ENCODE measurements at places on chromosomes 5 and 9.

DNA sequence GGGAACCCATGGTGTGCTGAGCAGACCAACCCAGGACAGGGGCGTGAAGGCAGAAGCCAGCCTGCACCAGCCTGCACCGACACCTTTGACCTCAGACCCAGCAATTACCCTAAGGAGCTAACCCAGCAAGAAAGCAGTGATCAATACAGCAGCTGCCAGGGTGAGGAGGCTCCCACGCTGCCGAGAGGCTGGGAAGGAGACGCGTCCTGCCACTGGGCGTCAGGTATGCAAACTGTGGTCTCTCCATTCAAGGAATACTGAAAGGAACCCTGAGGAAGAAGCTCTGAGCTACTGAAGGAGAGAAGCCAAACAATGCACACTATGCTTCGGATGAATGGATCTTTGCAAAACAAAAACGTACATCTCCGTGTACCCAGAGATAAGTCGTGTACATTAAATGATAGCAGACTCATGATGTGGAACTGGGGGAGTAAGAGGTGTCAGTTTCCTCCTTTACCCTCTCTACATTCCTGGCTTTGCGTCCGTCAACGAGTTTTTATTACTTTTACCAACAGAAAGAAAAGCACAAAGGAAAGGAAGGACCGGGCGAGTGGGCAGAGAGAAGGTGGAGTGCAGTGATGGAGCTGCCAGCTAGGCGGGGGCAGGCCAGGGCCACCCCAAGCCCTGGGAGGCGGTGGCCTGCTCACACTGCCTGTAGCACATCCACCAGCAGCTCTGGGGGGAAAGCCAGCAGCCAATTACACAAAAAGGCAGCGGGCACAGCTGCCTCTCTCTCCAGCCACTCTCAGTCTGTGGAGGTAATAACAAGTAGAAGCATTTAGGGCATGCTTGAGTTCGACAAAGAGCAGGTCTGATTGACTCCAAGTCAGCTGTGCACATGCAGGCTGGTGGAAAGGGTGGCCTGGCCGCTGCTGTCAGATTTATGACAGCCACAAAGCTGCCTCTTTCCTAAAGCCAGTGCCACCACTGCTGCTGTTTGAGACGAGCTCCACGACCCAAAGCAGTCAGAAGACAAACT lies 29.3 kb downstream of the RASGEF1C start:
- H3K4me3 ChIP-seq: no peak overlapping the region
- H3K4me1 ChIP-seq: no peaks in the 10 kb centered on the region
- no peak overlapping the region for H3K27ac ChIP-seq
- no peaks in the 10 kb centered on the region for H3K27me3 ChIP-seq

DNA sequence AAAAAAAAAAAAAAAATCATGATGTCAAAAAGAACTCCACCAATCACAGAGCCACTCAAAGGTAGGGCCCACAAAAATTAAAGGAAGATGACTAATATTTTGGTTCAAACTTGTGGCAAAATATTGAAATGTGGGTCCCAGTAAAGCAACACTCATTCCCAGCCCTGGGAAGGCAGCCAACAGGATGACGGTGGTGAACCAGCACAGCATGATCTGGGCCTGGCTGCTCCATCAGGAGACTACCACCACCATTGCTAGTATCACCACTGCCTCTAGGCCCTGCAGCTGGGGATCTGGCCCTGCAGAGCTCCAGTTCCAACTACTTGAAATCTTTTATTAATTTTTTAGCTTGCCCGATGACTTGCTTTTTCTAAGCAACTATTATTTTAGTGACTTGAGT lies 206.8 kb upstream of the ITGA1 start:
- H3K36me3 ChIP-seq: no peaks in the 10 kb centered on the region
- no peak overlapping the region for H3K27ac ChIP-seq
- no peaks in the 10 kb centered on the region for H3K4me1 ChIP-seq
- H3K27me3 ChIP-seq: peaks cover 2% of the 10 kb centered on the region

DNA sequence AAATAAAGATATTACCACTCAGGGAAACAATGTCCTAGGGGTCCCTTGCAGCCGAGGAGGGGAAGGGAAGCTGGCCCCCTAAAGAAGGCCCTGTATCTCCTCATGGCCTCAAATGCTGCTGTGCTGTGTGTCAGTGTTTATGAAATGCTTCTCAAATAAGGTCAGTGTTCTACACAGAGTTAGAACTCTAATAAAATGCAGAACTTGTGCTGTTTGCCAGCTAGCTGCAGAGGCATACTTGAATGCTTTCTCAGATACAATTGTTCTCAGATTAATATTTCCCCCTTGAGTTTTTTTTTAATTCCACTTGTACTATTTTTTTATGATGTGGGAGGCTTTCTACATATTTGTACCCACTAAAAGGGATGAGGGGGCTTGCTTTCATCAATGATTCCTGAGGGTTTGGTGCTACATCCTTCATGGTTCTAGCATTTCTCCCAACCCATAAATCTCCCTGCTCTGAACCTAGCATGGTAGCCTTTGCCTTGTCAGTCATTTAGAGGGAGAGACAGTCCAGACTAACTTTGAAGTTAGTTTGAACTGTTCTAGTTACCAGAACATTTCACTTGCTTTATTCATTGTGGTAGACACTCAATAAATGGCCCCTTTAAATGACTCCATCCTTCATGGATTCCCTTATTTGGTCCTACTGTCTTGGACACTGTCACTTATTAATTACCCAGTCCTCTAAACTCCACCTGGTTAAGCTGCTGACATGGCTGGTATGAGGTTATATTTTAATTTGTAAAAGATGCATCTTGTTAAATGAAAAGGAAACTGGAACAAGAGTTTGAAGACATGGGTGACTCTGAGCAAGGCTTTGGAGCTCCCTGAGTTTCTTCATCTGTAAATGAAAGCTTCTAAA lies 12.6 kb downstream of the SLIT3 start:
- H3K27me3 ChIP-seq: no peaks in the 10 kb centered on the region
- no peaks in the 10 kb centered on the region for H3K4me1 ChIP-seq
- H3K27ac ChIP-seq: no peak overlapping the region

DNA sequence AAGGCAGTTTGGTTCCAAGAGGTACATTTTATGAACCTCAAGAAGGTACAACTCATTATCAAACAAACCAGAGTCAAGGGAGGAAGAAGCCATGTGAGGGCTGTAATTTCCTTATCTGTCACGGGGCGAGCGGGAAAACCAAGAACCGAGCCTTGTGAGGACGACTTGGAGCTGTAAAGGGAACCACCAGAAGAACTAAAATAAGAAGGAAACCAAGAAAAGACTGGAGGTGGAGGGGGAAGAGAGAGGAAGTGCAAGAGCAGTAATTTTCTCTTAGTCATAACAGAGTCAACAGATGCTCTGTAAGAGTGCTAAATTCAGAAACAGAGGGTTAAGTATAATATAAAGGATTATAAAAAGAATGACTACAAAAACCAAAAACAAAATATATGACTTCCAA lies 127.1 kb downstream of the DIRAS2 start:
- no peak overlapping the region for H3K27ac ChIP-seq
- H3K36me3 ChIP-seq: no peaks in the 10 kb centered on the region
- no peaks in the 10 kb centered on the region for H3K4me1 ChIP-seq
- no peak for DNase-seq
- peaks cover 16% of the 10 kb centered on the region for H3K27me3 ChIP-seq

DNA sequence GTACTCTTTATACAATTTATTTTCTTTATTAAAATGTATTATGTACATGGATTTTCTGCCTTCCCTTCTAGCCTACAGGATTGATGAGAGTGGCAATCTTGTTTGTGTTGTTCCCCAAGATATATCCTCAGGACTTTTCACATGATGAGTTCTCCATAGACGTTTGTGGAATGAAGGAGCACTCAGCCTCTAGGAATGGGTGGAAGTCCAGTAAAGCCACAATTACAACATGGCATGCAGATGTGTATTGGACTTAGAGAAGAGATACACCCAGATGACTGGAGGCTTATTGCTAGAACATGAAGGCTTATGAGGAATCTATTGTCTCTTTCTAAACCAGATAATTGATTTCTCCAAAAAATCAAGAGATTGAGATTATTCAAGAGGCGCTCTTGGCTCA lies 8.2 kb upstream of the DOCK2 start:
- peaks cover 12% of the 10 kb centered on the region for H3K4me1 ChIP-seq
- no peak overlapping the region for H3K4me3 ChIP-seq
- peaks cover 4% of the 10 kb centered on the region for H3K36me3 ChIP-seq
- H3K27ac ChIP-seq: no peak overlapping the region
- no peak for DNase-seq

Data from activated CD8-positive, alpha-beta memory T cell treated with anti-CD3 and anti-CD28 coated beads, Interleukin-2, amount 10 ng/mL, durations not matched to agents 7 days and 5 days (primary cell).